ENCODE measurements at places on chromosomes 11 and 22.

DNA sequence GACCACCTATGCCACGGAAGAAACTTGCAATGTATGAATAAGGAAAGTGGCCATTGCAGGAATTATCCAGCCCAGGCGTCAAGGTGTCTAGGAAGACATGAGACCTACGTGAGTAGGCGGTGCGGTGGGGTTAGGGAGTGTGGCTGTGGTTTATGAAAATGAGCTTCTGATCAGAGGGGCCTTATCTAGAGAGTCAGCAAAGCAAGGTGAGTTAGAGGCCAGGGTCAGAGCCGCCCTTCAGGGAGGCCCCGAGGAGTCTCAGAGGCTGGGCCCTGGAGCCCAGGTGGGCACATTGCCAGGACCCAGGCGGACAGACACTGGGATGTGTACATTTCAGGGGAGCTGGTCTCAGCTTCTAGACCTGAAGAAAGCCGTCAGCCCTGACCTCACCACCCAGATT, 13.8 kb upstream of the LINC01488 start:
- DNase-seq = no peak

DNA sequence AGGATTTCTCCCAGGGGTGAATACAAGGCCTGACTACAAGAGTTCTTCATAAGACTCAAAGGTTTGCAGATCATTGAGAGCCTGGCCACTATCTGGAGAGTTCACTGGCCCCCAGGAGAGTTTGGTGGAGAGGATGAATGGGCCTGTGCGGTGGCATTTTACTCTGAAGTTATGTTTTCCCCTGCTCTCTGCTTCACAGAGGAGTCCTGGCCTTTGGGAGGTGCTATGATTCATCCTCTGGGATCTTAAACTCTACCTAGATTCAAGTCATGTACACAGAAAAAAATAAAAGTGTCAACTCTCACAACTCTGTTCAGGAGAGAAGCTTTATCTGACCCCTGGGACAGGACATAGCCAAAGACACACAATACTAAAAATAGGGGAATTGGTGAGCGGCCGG, 159.1 kb upstream of the CARD18 start:
- DNase-seq = no peak

DNA sequence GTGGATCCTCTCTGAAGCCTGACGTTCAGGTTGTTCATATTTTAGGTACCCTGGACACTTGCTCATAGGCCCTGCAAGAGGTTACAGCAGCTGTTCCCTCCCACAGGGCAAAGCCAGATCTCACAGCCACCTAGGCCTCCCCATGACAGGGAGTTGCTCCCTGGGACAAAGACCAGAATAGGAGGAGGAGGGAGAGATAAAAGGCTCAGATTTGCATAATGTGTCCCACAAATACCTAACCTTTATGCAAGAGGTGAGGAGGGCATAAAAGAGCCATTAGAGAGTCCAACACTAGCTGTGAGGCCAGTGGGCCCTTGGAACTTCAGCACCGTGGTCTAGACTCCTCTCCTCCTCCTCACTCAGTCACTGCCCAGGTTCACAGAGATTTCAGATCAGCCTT, 33.8 kb downstream of the ZNF280B start:
- DNase-seq = no peak

DNA sequence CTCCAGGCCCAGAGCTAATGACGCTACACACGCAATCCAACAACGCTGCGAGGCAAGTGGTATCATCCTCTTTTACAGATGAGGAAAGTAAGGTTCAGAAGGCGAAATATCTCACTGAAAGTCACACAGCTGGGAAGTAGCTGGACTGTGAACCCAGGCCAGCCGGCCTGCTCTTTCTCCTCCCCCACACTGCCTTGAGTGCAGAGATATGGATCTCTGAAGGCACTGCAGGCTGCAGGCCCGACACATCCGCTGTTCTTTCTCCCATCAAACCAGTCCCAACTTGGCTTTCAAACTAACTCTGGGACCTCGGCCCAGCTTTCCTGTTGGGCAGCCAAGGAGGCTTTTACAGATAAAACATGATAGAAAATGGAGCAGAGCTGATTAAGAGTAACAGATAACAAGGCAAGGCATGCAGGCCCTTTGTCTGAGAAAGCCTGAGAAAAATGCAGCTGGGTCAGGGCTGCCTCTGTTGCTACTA, 64.0 kb upstream of the PTPRJ start:
- DNase-seq = no peak

DNA sequence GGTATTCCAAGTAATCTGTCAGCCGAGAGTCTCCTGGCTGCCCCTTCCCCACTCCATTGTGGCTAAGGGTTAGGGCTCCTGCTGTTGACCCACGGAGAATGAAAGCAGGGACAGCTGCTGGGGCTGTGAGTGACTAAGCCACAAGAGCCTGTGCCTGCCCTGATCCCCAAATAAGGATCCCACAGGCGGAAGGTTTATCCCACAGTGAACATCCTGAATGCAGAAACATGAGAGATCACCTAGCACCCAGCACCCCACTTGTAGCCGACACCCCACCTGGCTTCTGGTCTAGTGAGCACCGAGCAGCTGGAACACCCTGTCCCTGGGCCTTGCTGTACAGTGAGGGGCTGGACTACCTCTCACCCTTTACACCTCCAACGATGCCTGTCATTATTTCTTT, 117.7 kb upstream of the LMO1 start:
- DNase-seq = no peak

GRCh38 chr22:40215266-40215665, 37.5 kb downstream of the TNRC6B start:
- DNase-seq = no peak

GRCh38 chr11:116540645-116541304, 232.0 kb downstream of the BUD13 start:
- DNase-seq = no peak

GRCh38 chr11:44095506-44096359, at the start of gene EXT2:
TSS of gene EXT2 (plus strand) at chr11:44095678. CDS start at chr11:44107713, 12,035 bp downstream.
- DNase-seq = peak; percentile 85

DNA sequence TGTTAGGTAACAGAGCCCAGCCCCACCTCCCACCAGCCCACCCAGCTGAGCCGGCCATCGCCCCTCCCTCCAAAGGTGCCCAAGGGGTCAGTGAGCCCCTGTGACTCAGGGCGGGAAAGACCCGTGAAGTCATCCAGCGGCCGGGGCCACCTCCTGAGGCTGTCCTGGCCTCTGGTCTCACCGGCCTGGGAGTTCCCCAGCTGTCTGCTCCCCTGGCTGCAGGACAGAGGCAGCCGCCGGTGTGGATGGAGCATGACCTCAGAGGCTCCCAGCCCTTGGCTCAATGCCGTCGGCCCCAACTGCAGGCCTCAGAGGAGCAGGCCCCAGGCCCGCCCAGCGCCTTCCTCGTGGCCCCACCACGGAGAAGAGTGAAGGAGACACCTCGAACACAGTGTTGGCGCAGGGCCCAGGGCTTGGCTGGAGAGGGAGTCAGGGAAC, 28.7 kb downstream of the RPL3 start:
- DNase-seq = no peak

DNA sequence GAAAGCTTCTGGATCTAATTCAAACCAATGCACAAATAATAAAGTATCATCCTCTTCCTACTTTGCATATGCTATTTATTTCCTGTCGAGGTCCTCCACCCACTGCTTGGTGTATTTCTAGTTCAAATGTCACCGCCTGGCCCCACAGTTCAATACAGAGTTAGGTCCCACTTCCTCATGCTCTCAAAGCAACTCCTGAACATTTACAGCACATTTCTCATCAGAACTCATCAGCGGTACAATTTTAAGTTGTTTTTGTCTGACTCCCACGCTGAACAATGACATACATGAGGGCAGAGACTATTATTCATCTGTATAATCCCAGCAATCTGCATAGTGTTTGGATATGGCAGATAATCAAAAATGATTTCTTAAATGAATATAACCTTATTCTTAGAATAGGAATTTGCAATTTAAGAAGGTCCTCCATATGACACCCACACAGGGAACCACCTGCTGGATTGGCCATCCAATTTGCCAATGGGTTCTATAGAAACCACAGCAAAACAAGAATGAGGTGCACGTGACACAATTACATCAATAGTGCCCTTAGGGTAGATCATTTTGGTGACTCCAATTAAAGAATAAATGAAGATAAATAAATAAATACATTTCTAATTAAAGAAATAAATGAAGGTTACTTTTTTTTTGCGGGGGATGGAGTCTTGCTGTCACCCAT, 54.2 kb downstream of the SLC25A17 start:
- no peak for DNase-seq

DNA sequence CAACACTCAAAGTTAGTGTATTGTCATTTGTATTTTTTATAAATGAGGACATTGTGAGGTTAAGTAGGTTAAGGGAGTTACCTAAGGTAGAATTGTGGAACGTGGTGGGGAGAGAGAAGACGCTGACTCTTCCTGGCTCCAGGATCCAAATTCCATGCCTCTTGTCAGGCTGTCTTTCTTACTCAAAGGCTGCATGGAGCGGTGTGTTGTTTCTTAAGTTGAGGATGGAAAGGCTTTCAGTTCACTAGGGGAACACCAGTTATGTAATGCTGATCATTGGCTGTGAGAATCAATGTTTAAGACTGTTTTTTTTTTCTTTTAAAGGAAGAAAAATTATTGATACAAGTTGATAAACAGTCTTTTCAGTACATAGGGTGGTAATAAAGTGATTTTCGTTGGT, 2.9 kb downstream of the UBE2L3 start:
- DNase-seq = no peak

- DNase-seq = peak; percentile 81
Measured at GRCh38 chr11:61509043-61510029, 787 bp downstream of the LRRC10B start.

DNA sequence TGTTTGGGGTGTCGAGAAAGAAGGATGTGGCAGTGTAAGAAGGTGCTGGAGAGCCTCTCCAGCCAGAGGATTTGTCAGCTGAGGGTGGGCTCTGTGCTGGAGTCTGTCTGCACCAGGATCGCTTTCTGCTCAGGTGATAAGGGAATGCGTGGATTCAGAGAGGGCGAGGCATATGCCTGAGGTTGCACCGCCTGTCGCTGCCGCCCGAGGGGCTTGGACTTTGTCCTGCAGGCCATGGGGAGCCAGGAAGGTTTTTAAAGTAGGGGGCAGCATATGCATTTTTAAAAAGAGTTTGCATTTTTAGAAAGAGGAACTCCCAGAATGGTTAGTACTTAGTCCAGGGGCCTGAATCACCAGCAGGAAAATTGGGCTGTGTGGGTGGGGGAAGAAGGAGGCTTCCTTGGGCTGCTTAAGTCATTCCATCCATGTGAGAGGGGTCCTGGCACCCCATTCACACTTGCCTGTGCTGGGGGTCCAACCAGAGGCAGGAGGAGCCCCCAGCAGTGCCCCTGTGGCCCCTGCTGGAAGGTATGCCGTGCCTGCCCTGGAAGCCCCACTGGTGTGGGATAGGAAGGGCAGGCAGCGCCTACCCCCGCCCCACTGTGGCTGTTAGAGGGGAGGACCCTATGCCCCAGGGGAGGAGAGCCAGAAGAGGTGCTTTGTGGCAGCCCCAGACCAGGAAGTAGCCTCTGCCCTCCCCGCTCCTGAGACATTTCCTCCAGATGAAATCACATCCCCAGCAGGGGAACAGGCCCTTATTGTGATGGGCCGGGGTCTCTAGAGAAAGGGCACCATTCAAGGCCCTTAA, 35.8 kb upstream of the MYRF start:
- DNase-seq = no peak

- no peak for DNase-seq
Measured at GRCh38 chr11:61194169-61194671, 9.1 kb upstream of the PGA3 start.

GRCh38 chr22:29842740-29843139, 4.7 kb upstream of the ASCC2 start:
- no peak for DNase-seq

DNA sequence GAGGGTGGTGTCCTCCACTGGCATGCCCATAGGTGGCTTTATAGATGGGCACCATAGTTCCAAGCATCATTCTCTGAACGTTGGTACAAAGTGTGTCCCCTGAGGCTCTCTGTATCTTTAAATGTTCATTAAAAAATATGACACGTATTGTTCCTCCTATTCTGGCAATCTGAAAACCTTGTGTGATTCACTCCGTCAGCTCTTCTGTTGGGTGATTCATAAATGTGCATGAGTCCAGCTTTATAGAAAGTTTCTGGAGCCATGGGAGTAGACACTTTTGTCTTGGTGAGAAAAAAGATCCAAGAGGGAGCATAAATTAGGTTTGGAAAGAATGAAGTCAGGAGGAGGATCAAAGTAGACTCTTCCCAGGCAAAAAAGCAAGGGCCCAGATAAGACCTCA, 728.8 kb downstream of the NELL1 start:
- DNase-seq = no peak

Measured in neuronal stem cell (in vitro differentiated cells).